ENCODE measurements at places on chromosomes 4 and X. TPM values are rescaled to one million over a fixed set of nuclear protein-coding genes. Genes with fewer than 3 reads are reported as not detected.

HSFX1 gene
- total RNA-seq = 0.56 TPM

CFAP47 gene
- total RNA-seq = not detected

PCDH19 gene
- not detected for total RNA-seq

PDZD4 gene
- 8.0 TPM for total RNA-seq

NPNT gene
- total RNA-seq = not detected

POF1B gene
- 0.24 TPM for total RNA-seq

MAD2L1 gene
- total RNA-seq = 61.0 TPM

ADGRL3 gene
- total RNA-seq = not detected

IKBKG gene
- total RNA-seq = 39.6 TPM

ARHGEF38 gene
- total RNA-seq = not detected

C4orf50 gene
- total RNA-seq = 0.34 TPM

VEGFC gene
- not detected for total RNA-seq

ODAPH gene
- total RNA-seq = 3.4 TPM

L1CAM gene
- 2.4 TPM for total RNA-seq

MAGEA1 gene
- not detected for total RNA-seq

RIBC1 gene
- 0.71 TPM for total RNA-seq

DACH2 gene
- not detected for total RNA-seq

IL15 gene
- 2.7 TPM for total RNA-seq

PRDM5 gene
- total RNA-seq = 0.21 TPM

POU4F2 gene
- not detected for total RNA-seq

SPANXA1 gene
- total RNA-seq = not detected

FGF5 gene
- not detected for total RNA-seq

GYG2 gene
- total RNA-seq = not detected

CITED1 gene
- total RNA-seq = not detected

PTCHD1 gene
- 0.03 TPM for total RNA-seq

MAP7D2 gene
- 0.22 TPM for total RNA-seq

GRIA2 gene
- total RNA-seq = not detected

NDST3 gene
- not detected for total RNA-seq

MAGED1 gene
- 40.0 TPM for total RNA-seq

GLOD5 gene
- not detected for total RNA-seq

PAGE4 gene
- total RNA-seq = not detected

XK gene
- not detected for total RNA-seq

ADRA2C gene
- total RNA-seq = not detected

RTL5 gene
- total RNA-seq = 1.0 TPM

DRP2 gene
- 0.90 TPM for total RNA-seq
